ENCODE measurements at places on chromosomes 7 and 10. TPM values are rescaled to one million over a fixed set of nuclear protein-coding genes. Genes with fewer than 3 reads are reported as not detected.

DNA sequence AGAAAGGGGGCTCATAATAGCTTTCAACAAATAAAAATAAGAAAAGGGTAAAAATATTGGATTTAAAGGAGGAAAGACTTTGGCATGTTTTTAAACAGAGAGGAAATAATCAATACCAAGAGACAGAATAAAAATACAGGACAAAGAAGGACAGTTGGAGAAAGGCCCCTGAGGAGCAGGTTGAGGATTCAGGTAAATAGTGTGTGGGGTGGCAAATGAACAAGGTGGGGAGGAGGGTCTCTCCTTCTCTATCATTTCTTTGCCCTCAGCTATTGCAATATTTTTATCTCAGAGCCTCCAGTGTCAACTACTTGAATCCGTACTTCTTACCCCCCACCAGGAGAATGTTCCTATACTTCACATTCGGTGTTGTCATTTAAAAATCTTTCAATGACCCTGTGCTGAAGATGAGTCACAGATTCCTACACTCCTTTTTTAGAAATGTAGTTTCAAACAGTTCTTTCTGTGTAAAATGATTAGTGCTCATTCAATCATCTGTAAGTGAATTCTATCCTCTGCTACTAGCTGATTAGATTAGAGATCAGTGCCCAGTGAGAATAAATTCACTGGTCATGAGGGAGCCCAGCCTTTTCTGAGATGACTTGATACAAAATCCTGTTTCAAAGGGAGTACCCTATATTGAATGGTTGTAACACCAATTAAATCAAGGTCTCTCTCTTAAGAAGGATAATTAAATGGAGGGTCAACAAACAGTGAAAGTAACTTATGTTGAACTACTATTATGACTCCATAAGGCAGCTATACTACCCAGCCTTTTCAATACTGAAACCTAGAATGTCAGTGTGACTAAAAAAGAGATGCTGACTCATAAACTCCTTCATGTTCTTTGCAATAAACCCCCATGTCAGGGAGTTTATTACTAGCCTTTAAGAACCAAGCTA is 50.4 kb upstream of the WNT16 start:
- DNase-seq = no peak

DNA sequence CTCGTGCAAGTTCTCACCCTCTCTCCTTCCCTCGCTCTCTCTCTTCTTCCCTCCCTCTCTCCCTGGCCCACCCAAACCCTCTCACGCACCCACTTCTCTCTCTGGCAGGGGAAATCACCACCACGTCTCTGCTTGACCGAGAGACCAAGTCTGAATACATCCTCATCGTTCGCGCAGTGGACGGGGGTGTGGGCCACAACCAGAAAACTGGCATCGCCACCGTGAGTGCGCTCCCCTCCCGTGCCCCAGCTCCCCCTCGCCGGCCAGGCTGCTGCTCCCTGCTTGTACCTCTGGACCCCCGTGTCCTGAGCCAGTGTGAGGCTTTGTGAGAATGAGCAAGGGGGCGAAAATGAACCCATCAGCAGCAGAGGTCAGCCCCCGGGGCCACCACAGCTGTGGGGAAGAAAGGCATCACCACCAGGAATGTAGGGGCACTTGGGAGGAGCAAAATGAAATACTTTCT is 25.5 kb downstream of the C10orf105 start:
- no peak for DNase-seq

- no peak for DNase-seq
Observed at GRCh38 chr10:33524041-33524440, 189.6 kb upstream of the NRP1 start.

- no peak for DNase-seq
Observed at GRCh38 chr7:69338144-69338543, 260.1 kb upstream of the AUTS2 start.

The WASHC2A gene
- 34.9 TPM for total RNA-seq

The SLC16A12 gene
- 4.1 TPM for total RNA-seq

All from occipital lobe (tissue), 3 donors.